ENCODE measurements at places on chromosomes 6 and 20. TPM values are rescaled to one million over a fixed set of nuclear protein-coding genes. Genes with fewer than 3 reads are reported as not detected.
A peak's percentile ranks its signal among the peaks of the same experiment; 100 is the strongest.

GRCh38 chr6:143451531-143451930 is 926 bp downstream of the PEX3 start:
- DNase-seq = no peak
- no peaks in the 10 kb centered on the region for H3K36me3 ChIP-seq
- H3K27ac ChIP-seq = peak overlapping the region; percentile 48
- H3K4me1 ChIP-seq = peaks cover 5% of the 10 kb centered on the region

DNA sequence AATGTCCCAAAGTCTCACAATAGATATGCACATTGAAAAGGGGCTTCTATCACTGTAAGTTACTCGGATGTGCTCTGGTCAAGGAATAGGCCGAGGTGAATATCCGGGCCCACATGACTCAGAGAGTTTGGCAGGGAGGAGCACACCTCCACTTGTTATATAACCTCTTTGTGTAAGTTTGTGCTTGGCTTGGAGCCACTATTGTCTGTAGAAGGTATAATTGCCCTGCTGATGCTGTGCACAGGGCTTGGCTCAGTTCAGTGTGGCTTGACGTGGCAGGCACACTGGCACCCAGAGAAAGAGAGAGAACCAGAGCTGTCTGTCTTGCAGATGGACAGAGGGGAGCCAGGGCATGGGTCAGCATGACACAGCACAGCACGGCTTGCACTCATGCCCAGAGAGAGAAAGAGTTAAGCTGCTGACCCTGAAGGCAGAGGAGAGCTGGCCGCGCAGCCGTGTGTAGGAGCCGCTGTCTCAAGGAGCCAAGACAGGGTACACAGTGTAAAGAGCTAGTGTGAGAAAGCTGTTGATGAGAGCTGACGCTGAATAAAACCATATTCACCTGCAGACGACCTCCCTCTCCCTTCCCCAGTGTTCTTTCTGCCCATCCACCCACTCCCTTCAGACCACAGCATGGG is 482.5 kb downstream of the C6orf118 start:
- no peaks in the 10 kb centered on the region for H3K27me3 ChIP-seq
- H3K4me1 ChIP-seq = no peaks in the 10 kb centered on the region
- no peak for DNase-seq

GRCh38 chr6:42449917-42450476 is 1.7 kb downstream of the TRERF1 start:
- no peak overlapping the region for H3K27ac ChIP-seq
- peak overlapping the region; percentile 62 for H3K4me3 ChIP-seq
- DNase-seq = no peak
- H3K27me3 ChIP-seq = no peaks in the 10 kb centered on the region

DNA sequence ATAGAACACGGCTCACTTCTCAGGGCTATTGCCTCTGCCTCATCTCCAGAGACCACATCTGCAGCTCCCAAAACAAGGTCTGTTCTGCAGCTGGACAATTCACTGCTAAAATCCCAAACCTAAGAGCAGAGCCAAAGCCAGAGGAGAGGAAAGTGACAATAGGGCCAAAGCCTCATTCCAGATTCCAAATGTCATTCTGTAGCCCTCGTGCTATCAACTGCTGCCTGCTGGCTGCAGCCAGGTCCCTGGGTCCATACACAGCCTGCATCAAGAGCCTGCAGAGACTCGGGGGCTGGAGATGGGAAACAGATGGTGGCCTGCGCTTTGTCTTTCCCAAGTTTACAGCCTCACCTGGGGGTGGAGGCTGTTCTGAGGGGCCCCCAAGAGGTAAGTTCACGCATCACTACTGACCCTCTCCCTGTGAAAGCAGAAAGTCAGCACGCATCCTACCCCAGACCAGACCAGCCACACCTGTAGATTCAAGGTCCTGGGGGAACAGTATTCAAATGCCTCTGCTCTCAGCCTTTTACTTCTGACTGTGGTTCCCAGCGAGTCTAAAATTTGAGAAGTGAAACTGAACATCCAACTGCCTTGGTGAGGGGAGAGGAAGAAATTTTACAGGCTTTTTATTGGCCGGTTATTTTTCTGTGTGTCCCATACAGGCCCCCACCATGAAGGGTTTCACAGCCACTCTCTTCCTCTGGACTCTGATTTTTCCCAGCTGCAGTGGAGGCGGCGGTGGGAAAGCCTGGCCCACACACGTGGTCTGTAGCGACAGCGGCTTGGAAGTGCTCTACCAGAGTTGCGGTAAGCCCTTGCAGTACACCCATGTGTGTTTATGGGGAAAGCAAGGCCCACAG is at the start of gene LY86:
Gene LY86, plus strand, starts transcription at position 657 of the 860 bp plus-strand sequence. Its CDS starts 15 bp downstream, at position 672.
- no peak within 1 kb of the TSS for H3K4me3 ChIP-seq
- H3K27ac ChIP-seq = no peak within 1 kb of the TSS
- H3K4me1 ChIP-seq = no peaks in the 10 kb centered on the region
- H3K36me3 ChIP-seq = no peaks in the 10 kb centered on the region

DNA sequence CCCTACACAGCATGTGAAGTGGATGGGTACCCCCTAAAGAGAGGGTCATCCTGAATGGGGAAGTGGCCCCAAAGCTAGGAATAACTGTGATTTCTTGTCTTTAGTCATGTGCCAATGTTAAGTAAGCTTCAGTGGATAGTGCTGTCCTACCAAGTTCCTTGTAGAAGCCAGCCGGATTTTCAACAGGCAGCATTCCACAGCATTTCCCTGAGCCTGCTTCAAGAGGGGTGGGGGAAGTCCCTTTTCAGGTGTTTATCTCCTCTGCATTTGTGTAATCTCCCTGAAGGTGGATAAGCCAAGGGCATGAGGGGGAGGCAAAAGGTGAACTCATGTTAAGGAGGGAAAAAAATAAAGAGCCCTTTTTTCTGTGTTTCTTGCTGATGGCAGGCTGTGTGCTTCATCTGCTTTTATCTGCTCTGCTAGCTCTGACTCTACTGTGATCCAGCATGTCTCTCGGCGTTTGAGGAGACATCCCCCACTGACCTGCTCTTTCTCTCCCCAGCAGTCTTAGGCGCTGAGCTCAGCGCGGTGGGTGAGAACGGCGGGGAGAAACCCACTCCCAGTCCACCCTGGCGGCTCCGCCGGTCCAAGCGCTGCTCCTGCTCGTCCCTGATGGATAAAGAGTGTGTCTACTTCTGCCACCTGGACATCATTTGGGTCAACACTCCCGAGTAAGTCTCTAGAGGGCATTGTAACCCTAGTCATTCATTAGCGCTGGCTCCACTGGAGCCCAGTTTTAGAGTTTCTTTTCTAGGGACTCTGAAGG is 1.9 kb downstream of the EDN1 start:
- peak overlapping the region; percentile 19 for H3K27ac ChIP-seq
- peak overlapping the region; percentile 0 for H3K4me3 ChIP-seq
- peaks cover 10% of the 10 kb centered on the region for H3K4me1 ChIP-seq

- peaks cover 7% of the 10 kb centered on the region for H3K4me1 ChIP-seq
- H3K36me3 ChIP-seq = no peaks in the 10 kb centered on the region
- H3K4me3 ChIP-seq = peak overlapping the region; percentile 11
- no peak for DNase-seq
- no peaks in the 10 kb centered on the region for H3K27me3 ChIP-seq
Observed at GRCh38 chr20:63652192-63652980, 838 bp downstream of the STMN3 start.

GRCh38 chr20:63878899-63879663 is 14.0 kb downstream of the TPD52L2 start:
- H3K36me3 ChIP-seq = peaks cover 23% of the 10 kb centered on the region
- no peak for DNase-seq
- H3K27me3 ChIP-seq = no peaks in the 10 kb centered on the region
- H3K4me3 ChIP-seq = no peak overlapping the region
- peaks cover 1% of the 10 kb centered on the region for H3K4me1 ChIP-seq

- H3K27me3 ChIP-seq = no peaks in the 10 kb centered on the region
- H3K36me3 ChIP-seq = peaks cover 51% of the 10 kb centered on the region
- no peak for DNase-seq
- H3K27ac ChIP-seq = no peak overlapping the region
- no peak overlapping the region for H3K4me3 ChIP-seq
- no peaks in the 10 kb centered on the region for H3K4me1 ChIP-seq
Observed at GRCh38 chr6:132461958-132462357, 51.0 kb downstream of the STX7 start.

Gene COL11A2
- total RNA-seq = 0.19 TPM
